ENCODE measurements at places on chromosomes 2 and 18.

- DNase-seq: no peak
These were observed 92.2 kb upstream of the DSEL start for GRCh38 chr18:67608615-67609273.

GRCh38 chr2:189336276-189336975, 104.8 kb upstream of the WDR75 start:
- no peak for DNase-seq

- DNase-seq: no peak
These were observed 50.9 kb upstream of the BIN1 start for GRCh38 chr2:127157651-127158485.

DNA sequence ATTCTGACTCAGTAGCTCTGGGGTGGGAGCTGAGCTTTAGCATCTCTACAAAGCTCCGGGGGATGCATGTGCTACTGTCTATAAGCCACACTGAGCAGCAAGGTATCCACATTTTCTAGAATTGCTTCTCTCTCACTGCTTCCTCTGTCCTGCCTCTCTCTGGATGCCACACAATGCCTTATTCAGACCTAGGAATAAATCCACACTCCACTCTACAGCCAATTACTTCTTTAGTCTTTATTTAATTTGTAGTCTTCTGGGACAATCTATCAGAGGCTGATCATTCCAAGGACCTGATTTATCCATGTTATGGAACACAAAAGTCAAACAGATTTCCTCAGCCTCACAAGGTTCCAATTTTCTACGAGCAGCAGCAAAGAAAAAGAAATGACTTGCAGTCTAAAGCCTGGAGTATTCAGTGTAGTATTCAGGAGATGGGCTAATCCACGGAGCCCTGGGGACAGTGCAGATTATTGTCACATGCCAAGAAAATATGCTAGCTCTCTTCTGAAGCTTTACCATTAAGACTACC, 4.4 kb downstream of the BCL2 start:
- DNase-seq: no peak

GRCh38 chr2:26595146-26595545, 46.0 kb downstream of the CIB4 start:
- DNase-seq: no peak

DNA sequence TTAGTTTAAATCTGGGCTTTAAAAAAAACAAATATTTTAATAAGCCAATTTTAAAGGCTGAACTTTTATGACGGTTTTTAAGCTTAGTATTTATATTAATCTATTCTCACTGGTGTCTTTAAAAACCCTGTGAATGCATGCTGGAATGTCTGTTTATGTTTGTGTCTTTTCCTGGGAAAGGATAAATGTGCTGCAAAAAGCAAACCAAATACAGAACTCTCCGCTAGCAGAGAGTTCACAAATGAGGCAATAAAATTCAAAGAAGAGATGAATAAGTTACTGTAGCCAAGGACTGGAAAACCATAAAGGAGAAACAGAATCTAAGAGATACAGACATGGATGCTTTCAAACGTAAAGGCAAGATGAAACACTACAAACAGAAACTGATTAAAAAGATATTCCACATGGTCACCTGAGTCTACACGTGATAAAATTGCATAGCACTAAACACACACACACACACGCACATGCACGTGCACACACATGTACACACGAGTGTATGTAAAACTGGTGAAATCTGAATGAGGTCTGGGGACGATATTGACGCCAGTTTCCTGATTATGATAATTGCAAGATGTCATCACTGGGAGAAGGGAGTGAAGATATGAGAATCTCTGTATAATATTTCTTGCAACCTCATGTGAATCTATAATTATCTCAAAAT, 4.5 kb downstream of the TWIST2 start:
- DNase-seq: no peak

- DNase-seq: no peak
These were observed 58.3 kb downstream of the CTIF start for GRCh38 chr18:48597110-48597509.

GRCh38 chr2:3459185-3460015, 59.9 kb downstream of the ADI1 start:
- DNase-seq: no peak

GRCh38 chr2:176145085-176145969, 6.0 kb upstream of the HOXD4 start:
- DNase-seq: no peak

DNA sequence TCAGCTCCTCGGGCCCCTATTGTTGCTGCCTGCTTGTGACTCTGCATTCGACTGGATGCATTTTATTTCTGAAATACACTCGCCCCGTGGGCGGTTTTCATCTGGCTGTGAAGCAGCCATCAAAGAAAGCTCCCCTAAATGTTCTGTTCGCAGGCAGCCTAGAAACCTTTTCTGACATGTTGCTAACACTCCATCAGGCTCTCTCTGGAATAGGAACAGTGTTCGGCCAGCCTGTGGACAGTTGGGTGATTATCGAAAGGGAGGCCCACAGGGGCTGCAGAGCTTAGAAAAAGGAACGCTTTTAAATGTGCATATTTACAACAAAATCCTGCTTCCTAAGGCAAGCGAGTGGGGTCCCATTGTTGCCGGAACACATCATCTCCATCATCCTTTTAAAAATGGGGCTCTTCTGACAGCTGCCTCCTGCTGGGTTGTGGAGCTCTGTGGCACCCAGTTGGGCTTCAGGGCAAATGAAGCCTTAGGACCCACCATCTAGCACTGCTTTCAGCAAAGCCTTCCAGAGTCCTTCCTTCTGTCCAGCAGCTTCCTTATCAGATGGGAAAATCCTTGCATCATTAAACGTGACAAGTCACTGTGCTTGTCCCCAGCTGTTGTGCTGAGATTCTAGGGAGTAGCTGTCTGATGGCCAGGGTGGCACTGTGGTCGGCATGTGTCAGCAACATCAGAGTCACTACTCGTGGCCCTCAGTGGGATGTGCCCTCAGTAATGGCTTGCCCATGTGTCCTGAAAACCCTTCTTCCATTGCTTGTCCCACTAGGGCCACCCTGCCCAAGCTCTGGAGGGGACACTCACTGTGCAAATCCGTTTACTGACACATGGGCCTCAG, 102.6 kb downstream of the GBX2 start:
- no peak for DNase-seq

DNA sequence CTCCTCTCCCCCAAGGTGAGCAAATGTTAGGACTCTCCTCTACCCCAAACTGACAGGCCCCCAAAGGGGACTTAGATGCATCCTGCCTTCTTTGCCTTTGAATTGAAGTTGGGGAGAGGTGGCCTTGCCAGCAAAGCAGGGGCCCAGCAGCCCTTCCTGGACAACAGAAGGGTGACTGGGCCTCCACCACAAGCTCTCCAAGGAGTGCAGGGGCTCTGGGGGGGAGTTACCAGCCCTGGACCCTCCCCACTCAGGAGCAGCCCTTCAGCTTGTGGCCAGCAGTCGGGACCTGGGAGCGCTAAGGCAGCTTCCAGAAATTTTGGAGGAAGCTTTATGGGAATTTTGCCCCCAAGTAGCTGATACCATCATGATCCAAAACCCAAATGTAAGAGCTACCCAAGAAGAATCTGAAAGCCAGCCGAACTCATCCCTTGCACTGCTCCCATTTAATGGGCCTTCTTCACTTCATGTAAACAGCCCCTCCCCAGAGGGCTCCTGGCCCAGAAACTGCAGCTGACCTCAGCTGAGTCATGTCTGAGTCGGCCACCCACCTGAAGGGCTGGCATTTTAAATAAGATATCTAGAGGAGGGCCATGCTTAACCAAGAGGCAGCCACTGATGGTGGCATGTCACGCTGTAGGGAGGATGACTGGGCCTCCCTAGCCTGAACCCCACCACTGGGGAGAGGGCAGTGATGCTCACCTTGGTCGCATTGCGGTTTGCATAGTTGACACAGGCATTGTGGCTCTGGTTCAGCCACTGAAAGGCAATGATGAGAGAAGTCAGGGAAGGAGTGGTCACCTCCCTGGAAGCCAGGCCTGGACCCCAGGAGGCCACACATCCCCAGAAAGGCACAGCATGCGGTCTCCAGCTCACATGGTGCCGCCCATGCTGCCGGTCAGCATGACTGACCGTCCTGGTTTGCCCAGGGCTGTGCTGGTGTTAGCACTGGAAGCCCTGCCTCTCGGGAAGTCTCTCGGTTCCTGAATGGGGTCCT, 71.5 kb downstream of the SFXN5 start:
- no peak for DNase-seq

DNA sequence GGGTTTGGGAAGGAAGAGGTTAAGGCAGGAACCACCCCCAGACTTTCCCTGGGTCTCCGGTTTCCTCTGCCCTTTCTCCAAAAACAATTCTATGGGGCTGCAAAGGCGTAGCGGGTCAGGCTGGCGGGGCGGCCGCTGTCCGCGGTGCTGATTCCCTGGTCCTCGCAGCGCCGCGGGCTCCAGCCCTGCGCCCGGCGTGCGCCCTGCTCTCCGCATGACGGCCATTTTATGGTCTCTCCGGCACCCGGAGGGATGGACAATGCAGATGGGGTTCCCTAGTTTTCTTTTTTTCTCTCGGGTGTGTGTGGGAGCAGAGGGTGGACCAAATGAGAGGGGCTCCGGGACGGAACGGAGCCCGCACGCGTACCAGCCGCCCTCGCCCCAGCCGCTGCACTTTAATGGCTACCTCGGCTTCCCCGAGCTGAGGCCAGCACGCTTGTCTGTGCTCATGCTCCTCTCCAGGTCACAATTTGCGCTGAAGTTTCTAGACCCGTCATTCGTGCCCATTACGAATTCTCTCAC, 1.6 kb downstream of the ST8SIA3 start:
- DNase-seq: no peak

- DNase-seq: no peak
These were observed 251.2 kb downstream of the ACKR3 start for GRCh38 chr2:236820763-236821344.

DNA sequence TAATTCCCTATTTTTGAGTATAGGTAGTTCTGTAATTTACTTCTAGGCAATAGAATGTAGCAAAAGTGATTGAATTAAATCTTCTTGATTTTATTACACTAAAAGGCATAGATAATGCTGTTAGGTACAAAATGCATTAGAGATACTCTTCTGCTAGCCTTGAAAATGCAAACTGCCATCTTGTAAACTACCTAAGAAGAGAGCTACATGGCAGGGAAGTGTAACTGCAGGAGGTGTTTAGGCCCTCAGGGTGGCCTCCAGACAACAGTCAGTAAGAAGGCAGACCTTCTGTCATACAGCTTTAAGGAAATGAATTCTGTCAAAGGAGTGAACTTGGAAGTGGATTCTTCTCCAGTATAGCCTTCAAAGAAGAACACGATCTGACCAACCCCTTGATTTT, 1396.8 kb upstream of the SLC39A10 start:
- DNase-seq: no peak

DNA sequence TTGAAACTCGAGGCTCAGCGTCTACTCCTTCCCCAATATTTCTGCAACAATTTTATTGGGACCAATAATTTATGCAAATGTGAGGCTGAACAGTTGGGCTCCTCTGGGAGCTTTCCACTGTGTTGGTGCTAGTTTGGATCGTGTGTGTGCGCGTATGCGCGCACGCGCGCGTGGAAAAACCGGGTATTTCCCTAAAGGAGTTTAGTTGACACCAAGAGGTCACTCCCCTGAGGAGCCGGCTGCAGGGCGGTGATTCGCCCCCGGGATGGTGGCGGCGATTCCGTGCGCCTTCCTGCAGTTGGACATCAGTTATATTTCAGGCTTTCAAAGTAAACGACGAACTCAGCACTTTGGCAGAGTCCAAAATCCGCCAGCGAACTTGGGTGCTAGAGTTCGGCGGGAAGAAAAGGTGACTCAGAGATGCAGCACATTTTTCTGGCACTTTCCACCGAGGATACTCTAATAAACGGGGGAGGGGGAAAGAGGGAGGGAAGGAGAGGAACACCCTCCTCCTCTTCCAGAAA, 186.5 kb upstream of the FANCL start:
- no peak for DNase-seq

- DNase-seq: no peak
These were observed 10.1 kb downstream of the DAPL1 start for GRCh38 chr2:158805255-158805654.

DNA sequence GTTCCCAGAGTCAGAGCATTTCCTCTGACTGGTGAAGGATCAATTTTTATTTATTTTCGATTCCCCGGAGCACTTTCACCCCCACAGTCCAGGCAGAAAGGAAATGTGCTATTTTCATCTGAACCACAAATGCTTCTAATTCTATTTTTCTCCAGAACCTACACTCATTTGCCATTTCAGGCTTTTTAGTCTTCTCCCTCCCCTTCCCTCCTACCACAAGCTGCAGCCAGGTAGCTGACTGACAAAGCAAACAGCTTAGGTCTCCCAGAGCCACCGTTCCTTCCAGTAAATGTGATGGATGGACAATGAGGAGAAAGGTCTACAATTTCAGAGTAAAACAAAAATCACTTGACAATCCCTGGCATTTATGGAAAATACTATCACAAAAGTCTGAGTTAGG, 76.9 kb downstream of the KLF7 start:
- DNase-seq: no peak

DNA sequence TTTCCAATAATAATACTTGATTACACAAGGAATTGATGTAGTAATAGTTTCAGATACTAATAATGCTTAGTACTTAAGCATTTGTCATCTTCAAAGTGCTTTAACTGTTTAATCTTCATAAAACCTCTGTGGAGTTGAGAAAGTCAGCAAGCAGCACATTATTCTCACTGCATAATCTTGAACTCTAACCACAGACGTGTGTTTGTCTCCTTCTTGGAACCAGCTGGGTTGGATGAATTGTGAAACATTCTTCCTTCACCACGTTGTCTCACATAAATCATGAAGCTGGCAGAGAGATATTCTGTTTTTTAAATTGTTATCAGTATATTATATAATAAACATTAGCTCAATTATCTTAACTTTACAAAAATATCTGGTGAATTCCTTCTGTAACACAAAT, 55.1 kb upstream of the LDAH start:
- no peak for DNase-seq

DNA sequence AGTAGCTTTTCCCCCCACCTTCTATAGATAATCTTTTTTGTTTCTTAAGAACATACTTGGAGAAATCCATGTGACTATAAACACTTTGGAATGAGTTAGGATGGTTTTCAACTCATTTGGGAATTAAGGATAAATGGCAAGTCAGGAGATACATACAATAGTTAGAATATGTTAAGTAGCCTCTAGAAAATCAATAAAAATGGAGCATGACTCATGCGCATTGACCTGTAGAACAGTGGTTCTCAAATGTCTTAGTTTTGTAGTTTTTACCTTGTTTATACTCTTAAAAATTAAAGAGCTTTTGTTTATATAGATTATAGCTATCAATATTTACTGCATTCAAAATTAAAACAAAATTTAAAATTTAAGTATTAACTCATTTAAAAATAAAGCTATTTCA, 24.7 kb downstream of the NUP35 start:
- DNase-seq: no peak

DNA sequence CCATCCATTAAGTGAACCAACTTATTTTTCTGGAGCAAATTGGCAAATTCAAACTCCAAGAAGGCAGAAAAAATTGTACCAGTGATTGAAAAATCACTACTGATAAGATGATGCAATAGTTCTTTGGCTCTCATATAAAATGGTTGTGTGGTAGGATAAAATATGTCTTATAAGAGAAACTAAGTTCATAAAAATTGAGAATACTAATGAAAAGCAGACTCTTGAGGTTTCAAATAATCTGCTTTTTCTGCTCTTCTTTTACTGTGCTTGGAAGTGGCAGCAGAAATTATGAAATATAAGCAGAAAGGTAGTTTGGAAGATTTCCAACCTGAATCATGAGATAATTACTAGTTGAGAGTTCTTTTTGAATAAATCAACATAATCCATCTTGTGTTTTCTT, 61.9 kb downstream of the PPP1R1C start:
- no peak for DNase-seq
